ENCODE measurements at places on chromosomes 11 and 22. TPM values are rescaled to one million over a fixed set of nuclear protein-coding genes. Genes with fewer than 3 reads are reported as not detected.

- no peak for DNase-seq
These were observed 73.2 kb downstream of the DBX1 start for GRCh38 chr11:20087118-20087521.

DNA sequence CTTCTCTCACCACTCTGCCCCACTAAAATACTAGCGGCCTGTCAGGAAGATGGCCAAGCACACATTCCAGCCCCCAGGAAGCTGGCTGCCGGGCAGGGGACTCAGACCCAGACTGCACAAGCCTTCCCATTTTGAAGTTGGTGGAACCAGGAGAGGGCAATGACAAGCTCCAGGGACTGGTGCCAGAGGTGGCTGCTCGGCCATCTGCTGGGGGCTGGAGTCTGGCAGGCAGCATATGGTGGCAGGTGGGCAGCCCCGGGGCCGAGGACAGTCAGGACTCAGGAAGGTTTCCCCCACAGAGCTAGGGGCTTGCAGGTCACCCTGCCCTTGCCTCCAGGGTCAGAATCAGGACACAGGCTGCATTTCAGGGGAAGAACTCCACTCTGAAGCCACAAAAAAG is 22.6 kb downstream of the KCNJ5 start:
- no peak for DNase-seq

DNA sequence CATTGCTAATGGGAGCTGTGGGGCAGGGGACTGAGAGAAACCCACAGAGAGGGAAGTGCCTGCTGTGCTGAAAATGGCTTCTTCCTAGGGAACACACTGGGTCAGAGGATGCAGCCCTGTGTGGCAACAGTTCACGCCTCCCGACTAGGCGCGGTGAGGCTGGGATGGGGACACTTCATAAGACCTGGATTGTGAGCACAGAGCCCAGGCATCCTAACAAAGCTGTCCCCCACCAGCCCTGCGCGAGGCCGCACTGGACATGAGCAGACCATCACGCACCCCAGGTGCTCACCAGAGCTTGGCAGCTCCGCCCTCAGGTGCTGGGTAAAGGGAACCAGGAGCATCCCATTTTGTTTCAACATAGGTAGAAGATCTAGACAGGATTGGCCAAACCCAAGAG is 1.8 kb upstream of the KRTAP5-4 start:
- DNase-seq = no peak

- DNase-seq = no peak
These were observed 306.3 kb downstream of the CNTN5 start for GRCh38 chr11:99327066-99327465.

DNA sequence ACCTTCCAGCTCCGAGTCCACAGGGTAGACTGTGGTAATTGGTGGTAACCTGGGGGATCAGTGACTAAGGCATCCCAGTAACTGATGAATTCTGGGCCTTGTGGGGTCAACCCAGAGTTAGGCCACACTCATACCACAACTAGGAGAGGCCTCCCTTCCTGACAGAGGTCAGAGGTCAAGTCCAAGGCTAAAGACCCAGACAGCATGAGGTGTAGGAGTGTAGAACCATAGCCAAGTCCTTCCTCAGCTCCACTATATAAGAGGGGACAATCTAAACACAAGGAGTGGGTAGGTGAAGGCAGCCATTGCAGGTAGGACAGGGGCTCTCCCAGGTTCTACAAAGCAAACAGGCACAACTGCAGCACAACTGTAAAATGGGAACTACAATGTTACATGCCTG is 4.6 kb downstream of the AP1B1 start:
- DNase-seq = no peak

DNA sequence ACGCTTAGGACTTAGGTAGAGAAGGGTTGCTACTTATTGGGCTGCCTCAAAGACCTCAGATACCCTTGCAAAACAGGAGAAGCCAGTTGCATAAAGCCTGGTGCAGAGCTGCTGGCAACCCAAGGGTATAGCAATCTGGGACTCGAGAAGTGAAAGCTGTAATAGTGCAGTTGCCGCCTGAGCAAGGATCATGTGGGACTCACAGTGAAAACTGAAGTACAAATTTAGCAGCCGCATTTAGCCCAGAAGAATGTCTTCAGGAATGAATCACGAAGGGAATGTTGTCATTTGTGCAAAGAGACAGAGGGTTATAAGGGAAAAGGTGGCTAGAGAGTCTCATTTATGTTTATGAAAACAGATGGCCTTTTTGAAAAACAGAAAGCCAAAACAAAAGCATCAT is 267.2 kb downstream of the TENM4 start:
- no peak for DNase-seq

C1QTNF4 gene
- total RNA-seq = 1.3 TPM
